ENCODE measurements at places on chromosomes 6 and 20.

DNA sequence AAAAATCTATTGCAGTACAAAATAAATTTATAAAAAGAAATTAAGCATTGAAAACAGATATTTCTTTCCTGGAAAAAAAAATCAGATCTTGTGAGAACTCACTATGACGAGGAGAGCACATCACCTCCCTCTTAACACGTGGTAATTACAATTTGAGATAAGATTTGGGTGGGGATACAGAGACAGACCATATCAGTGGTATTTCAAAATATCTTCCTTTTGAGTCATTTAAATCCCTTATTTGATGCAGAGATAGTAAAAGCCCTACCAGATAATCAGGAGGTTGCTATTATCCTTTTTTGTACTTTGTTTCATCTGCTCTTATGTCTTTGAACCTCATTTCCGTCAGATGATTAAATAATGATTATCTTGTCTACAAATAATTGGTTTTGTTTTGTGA lies 800.4 kb downstream of the KIF16B start:
- DNase-seq, result no peak

DNA sequence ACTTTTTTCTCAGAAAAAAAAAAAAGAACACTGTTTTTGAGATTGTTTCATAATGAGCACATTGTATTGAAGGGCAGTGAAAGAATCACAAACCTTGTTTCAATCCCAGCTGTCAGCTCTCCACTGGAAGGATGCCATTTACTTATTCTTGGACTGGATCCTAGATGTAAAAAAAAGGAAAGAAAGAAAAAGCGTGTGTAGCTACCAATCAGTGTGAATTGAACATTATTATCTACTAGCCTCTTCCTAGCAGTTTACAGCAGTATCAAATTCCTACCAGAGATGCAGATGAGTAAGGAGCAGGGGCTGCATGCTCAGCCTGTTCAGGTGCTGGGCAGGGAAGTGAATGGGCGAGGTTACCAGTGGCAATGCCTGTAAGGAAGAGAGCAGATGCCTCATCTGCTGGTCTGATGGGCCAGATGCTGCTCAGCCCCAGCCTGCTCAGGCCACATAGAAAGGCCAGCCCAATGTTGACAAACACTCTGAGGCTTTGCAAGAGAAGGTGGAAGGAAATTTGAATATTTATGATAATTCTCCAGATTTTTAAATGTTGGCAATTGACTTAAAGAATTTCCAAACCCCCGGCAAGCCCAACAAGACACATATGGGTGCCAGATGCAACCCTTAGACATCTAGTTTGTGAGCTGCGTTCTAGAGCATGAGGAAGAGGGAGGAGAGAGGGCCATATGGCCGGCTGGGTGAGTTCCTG lies 189.5 kb downstream of the IBTK start:
- no peak for DNase-seq

- DNase-seq, result no peak
Observed at GRCh38 chr6:39961178-39961577, 26.9 kb upstream of the MOCS1 start.

DNA sequence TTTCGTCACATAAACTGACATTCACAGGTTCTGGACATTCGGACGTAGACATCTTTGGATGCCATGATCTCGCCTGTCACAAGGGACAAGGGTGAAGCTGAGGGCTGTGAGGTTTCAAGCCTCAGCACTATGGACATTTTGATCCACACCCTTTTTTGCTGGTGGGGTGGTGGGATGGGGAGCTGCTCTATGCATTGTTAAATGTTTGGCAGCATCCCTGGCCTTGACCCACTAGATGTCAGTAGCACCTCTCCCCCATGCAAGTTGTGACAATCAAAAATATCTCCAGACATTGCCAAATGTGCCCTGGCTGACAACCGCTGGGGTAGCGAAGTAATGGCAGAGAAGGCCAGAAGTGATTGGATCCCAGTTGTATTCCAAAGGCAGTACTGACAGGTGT lies 229.4 kb downstream of the TSHZ2 start:
- DNase-seq, result no peak

DNA sequence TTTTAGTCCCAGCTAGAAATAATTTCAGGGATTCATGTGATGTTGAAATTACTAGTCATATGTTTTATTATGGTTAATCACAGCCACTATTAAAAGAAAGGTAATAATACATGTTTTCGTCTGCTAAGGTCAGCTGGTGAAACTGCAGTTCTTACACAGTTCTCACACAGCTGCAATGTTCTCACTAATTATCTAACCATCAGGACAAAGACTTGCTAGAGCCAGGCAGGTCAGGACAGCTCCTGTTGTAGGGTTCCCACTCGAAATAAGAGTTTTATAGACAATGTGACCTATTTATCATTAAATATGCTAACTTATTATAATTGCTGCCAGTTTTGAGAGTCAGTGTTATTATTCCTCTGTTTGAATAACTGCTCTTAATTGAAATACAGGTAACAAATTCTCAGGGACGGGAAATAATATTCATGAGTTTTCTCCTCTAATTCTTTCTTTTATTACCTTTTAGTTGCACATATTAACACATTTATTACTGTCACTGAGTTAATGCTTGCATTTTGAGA lies 97.9 kb downstream of the GJA1 start:
- DNase-seq, result no peak

GRCh38 chr6:112214739-112215269 lies 39.6 kb downstream of the LAMA4 start:
- no peak for DNase-seq

- DNase-seq, result no peak
Observed at GRCh38 chr6:140068801-140069200, 694.4 kb upstream of the CITED2 start.

DNA sequence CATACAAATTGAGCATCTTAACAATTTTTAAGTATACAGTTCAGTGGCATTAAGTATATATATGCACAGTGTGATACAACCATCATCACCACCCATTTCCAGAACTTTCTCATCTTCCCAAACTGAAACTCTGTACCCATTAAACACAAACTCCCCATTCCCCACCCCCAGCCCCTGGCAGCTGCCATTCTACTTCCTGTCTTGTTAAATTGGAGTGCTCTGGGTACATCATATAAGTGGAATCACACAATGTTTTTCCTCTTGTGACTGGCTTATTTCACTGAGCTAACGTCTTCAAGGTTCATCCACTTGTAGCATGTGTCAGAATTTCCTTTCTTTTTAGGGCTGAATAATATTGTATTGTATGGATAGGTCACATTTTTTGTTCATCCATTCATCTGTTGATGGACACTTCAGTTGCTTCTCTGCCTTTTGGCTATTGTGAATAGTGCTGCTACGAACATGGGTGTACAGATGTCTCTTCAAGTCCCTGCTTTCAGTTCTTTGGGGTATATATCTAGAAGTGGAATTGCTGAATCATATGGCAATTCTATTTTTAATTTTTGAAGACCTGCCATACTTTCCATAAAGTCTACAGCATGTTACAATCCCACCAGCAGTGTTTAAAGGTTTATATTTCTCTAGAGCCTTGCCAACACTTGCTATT lies 19.6 kb upstream of the RREB1 start:
- no peak for DNase-seq

- no peak for DNase-seq
Observed at GRCh38 chr20:38799203-38799602, 6.3 kb upstream of the PPP1R16B start.

DNA sequence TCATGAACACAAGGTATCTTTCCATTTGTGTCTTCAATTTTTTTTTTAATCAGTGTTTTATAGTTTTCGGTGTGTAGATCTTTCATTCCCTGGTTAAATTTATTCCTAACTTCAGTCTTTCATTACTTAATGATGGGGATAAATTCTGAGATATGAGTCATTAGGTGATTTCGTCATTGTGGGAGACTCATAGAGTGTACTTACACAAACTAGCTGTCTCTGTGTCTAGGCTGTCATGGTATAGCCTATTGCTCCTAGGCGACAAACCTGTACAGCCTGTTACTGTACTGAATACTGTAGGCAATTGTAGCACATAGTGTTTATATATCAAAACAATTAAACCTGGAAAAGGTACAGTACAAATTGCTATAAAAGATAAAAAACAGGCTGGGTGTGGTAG lies 42.1 kb downstream of the SMAP1 start:
- DNase-seq, result no peak

GRCh38 chr6:35068644-35069043 lies 72.5 kb downstream of the TCP11 start:
- DNase-seq, result no peak

DNA sequence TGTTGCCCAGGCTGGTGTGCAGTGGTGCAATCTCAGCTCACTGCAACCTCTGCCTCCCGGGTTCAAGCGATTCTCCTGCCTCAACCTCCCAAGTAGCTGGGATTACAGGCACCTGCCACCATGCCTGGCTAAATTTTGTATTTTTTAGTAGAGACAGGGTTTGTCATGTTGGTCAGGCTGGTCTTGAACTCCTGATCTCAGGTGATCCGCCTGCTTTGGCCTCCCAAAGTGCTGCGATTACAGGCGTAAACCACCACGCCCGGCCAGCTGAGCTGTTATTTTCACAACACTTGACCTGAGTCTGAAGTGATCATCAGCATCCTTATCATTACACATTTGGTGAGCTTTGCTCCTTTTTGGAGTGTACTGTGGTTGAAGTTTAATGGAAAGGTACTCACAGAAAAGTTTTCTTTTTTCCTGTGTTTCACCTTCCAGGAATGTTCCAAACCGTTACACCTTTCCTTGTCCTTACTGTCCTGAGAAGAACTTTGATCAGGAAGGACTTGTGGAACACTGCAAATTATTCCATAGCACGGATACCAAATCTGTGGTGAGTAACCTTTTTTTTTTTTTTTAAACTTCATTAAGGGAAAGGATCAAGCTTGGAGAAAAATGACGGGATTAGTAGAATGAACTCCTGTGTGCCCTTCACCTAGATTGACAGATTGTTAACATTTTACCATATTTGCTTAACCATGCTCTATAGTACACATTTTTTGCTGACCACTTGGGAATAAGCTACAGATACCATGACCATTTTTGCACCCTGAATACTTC lies 9.7 kb downstream of the RNF114 start:
- no peak for DNase-seq

DNA sequence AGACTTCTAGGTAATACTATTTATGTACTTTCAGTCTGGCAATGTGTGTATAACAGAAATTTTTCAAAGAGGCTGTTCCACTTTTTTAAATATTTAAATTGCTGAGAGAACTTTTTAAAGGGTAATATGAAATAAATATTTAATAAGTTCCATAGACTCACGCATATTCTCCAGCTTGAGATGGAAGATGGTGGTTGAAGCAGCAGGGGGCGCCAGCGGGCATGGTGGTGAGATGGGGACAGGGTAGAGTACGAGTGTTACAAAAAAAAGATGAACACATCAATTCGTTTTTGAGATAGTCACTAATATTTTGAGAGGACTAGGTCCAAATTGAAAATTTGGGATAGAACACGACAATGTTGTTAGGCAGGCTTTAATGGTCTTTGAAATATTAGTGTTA lies 68.4 kb downstream of the RSPO3 start:
- no peak for DNase-seq

DNA sequence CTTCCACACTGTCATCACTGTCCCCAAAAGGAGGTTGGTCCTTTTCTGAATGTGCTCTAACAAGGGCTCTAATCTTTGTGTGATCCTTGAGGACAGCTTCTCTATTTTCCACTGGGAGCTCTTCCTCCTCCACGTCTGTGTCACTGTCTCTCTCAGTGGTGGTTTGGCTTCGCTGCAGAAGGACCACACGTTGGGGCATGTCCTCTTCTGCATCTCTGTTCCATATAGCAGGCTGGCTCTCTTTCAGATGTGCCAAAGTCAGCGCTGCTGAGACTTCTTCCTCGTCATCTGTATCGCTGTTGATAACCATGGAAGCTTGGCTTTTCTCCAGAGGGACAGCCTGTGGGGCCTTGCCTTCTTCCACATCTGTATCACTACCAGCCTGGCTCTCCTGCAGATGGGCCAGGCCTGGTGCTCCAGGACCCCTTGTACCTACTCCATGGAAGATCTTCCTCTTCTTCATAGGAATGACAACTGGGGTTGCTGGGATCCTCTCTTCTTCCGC lies 4.6 kb downstream of the MDC1 start:
- DNase-seq, result no peak

DNA sequence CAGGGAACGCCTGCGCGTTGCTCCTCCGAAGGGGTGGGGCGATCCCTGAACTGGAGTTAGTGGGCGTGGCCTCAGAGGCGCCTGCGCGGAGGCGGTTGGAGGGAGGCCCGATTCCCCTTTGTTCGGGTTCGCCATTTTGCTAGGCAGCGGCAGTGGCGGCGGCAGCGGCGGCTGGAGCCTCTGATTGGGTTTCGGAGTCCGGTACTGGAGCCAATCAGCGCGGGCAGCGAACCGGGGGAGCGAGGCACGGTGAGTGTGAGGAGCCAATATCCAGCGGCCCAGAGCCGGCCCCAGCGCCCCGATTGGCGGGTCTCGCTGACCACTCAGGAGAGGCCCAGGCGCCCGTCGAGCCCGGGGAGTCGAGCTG lies at the start of gene NFYA:
Gene NFYA (plus strand): TSS at position 139 of the 367 bp plus-strand sequence. CDS start 6,116 bp downstream, outside the sequence.
- DNase-seq, result no peak

DNA sequence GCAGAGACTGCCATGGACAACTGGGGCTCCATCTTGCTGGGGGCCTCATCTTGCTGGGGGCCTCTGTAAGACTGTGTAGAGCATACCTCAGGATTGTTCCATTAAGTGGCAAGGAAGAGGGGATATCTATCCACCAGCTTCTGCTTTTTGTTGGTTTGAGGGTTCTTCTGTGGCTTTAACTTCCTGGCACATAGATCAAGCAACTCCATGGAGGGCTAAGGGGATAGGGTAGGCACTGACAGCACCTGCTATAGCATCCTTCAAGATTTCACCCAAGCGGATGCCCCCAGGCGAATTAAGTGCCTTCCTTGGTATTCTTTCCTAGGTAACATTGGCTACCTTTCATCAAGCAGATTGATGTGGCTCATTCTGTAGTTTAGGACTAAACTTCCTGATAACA lies 3.8 kb upstream of the LRRN4 start:
- no peak for DNase-seq
